ENCODE measurements at places on chromosomes 6 and 20.

DNA sequence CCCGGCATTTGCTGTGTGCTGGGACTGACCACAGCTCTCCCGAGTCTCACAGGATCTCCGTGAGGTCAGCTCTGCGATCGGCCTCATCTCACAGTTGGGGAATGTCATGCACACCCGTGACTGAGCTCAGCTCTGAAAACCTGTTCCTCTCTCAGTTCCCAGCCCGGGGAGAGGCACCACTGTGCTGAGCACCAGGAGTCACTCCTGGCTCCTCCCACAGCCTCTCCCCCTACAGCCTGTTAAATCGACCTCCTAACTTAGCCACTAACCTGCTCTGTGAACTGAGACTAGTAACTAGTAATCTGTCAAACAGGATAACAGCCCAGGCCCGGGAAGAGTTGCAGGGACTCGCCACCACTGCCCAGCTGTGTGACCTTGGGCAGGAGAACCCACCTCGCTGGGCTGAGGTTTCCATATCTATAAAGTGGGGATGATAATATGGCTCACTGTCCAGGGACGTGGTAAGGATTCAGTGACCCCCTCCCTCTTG lies 20.1 kb upstream of the NOL4L start:
- no peak for DNase-seq

DNA sequence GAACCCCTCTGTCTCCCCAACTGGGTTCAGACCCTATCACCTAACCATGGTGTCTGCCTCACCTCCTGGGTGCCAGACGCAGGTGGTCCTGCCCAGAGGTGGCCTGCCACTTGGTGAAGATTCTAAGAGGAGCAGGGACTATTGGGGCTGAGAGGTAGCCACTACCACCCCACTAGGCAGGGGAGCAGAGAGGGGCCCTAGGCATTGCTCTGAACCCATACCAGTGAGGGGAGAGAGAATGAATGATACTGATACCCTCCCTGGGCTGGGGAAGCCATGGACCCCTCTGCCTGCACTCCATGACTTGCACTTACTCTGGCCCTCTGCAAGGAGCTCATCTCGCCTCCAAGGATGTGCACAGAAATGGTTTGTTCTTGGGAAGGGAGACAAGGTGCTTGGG lies 31.7 kb upstream of the SPDEF start:
- DNase-seq, result no peak

GRCh38 chr20:50259705-50260478 lies 69.3 kb downstream of the CEBPB start:
- DNase-seq, result no peak

GRCh38 chr6:113842165-113842564 lies 15.0 kb upstream of the MARCKS start:
- DNase-seq, result no peak

DNA sequence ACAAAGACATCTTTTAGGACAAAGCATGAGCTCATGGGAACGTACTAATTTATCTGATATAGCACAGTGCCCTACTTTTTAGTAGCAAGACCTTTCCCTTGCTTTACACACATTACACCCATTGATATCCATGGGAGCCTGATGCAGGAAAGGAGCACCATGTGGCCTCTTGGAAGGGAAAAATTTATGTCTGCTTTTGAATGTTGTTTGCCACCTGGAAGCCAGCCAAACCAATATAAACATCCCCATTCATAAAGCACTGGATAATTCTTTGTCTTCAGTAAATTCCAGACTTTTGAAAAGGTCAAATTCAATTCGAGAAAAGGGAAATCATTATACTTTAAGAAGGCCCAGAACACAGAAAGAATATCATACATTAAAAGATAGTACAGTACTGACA lies 152.3 kb upstream of the BEND6 start:
- DNase-seq, result peak; percentile 59

GRCh38 chr6:125252891-125253290 lies 48.9 kb downstream of the HDDC2 start:
- DNase-seq, result no peak

DNA sequence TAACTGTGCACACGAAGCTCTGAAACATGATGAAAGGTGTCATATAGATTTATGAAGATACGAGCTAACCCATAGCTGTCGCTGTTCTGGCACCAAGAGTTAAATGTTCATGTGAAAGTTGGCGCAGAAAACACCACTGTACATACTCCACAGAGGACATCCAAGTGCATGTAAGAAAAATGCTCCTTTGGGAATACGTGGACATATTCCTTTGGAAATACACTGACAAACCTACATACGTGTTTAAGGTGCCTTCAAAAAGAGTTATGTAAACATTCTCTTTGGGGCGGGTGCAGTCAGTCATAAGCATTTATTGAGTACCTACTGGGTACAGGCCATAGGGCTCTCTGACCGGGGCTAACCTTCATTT lies 723 bp upstream of the ARID1B start:
- no peak for DNase-seq

DNA sequence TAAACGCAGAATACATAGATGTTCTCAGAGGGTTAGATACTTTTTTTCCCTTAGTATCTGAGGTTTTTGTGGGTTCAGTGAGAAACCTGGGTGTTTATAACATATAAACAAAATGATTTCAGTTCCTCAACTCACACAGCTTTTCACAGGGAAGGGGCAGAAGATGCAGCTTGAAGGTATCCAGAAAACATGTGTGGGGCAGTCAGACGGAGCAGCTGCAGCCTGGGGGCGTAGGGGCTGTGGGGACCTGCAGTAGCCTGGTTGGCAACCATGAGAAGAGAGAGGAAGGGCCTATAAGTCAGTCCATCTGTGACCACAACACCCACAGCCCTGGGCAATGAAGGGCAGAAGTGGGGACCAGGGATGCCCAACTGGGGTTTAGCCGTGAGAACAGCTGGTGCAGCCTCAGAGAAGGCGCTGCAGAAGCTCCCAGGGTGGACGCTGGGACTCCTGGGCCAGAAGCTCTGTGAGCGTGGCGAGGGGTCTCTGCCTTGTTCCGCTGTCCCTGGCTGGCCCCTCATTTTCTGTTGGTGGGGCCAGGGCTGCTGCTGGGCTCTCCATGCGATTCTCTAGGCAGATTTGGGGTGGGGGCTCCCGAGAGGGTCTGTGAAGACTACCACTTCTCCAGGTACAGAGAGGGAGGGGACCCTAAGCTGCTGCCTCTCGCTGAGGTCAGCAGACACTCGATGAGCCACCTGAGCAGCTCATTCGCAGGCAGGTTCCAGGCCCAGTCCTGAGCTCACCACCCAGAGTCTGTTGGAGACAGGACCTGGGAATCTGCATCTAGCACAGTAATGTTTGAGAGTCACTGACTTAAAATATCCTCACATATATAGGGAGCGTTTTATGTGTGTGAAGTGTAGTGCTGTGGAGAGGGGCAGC lies 181.2 kb downstream of the ZDHHC14 start:
- DNase-seq, result no peak

DNA sequence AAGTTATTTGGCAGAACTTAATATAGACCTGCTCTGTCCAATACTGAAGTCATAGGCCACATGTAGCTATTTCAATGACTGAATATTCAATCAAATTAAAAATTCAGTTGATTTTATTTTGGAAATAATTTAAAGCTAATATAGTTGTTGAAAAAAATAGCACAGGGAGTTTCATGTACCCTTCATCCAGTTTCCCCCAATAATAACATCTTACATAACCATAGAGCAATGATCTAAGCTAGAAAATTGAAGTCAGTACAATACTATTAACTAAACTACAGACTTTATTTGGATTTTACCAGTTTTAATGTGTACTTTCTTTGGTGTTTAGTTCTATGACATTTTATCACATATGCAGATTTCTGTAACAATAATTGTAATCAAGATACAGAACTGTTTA lies 212.2 kb upstream of the HDDC2 start:
- DNase-seq, result no peak

- no peak for DNase-seq
Observed at GRCh38 chr6:141532211-141532610, 600.5 kb upstream of the GJE1 start.

DNA sequence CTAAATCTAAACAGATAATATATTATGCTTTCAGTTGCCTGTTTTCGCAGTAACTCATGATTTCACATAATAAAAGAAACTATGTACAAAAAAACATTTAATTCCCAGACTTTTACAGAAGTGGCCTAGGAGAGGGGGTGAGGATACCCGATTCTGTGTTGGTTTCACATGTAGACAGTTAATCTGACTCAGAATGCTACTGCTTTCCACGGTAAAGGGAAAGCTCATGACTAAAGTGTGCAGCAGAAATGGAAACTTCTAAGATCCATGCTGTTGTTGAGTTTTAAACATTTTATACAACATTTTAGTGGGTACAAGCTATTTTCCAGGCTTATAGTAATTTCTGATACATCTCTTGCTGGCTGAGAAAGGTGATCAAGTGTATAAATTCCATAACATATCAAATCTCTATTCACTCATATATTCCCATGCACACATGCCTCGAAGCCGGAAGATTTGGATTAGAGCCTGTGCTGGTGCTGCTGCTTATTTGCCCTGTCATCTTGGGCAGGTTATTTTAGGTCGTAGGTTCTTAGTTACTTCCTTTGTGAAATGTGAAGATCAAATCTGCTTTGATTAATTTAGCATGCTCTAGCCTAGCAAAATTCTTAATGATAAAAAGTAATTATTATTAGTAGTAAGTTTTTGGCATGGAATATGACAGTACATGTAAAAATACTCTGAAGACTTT lies 896.7 kb upstream of the MAP3K7 start:
- DNase-seq, result no peak

- no peak for DNase-seq
Observed at GRCh38 chr6:136737871-136738691, 54.2 kb downstream of the MAP3K5 start.

- no peak for DNase-seq
Observed at GRCh38 chr20:55086421-55086820, 611.0 kb downstream of the DOK5 start.

- DNase-seq, result no peak
Observed at GRCh38 chr6:130055271-130055670, 36.9 kb downstream of the L3MBTL3 start.

- DNase-seq, result no peak
Observed at GRCh38 chr20:4490045-4490444, 231.7 kb upstream of the PRND start.

DNA sequence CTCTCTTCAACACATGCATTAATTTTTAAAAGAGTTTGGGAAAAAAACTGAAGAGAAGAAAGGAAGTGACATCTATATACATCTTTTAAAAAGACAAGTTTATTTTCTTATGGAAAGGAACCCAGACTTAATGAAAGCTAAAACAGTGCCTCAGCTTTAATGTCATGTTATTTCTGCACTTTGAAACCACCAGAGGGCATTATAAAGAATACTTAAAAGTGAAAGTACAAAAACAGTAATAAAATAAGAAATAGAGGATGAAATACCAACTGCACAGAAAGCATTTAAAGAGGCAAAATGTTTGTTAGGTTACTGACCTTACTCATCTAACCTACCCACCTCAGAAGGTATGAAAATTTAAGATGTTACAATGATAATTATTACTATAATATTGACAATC lies 98.8 kb downstream of the HUS1B start:
- no peak for DNase-seq

GRCh38 chr6:126180585-126180984 lies 159.3 kb upstream of the CENPW start:
- DNase-seq, result peak; percentile 62

GRCh38 chr6:142225115-142225514 lies 76.7 kb upstream of the ADGRG6 start:
- no peak for DNase-seq

- DNase-seq, result no peak
Observed at GRCh38 chr6:75946146-75946831, 126.2 kb downstream of the IMPG1 start.

GRCh38 chr6:36370638-36371037 lies 16.8 kb downstream of the ETV7 start:
- DNase-seq, result no peak

DNA sequence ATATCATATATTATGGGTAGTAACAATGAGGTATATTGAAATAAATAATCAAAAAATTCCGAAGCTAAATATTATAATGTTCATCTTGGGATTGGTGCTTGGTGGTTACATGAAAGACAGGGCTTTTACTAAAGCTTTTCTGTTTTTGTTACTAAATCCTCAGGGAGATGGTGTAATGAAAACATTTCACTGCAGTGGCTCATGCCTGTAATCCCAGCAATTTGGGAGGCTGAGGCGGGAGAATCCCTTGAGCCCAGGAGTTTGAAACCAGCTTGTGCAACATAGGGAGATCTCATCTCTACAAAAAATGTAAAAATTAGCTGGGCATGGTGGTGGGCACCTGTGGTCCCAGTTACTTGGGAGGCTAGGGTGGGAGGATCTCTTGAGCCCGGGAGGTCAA lies 42.9 kb downstream of the AFG1L start:
- no peak for DNase-seq

DNA sequence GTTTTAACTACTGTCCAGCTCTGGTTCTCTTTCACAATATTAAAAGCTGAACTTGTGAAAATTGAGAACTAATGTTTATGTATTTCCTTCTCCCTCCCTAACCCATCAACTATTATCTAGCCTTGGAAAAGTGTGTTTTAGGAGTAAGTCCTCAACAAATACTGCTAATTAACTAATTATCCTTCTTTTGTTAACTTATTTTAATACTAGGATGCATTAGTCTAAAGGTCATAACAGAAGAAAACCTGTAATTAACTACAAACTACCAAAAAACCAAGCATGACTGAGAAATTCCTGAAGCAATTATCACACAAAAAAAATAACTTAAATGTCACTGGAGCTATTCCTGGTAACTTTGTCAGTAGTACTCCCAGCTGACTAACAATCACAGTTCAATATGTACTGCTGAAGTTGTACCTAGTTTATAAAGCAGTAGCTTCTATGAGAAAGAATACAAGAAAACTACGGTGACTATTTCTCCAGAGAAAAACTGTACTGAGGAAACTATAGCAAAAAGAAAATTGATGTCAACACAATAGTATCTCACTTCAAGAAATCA lies 301.9 kb downstream of the LAMA2 start:
- no peak for DNase-seq

DNA sequence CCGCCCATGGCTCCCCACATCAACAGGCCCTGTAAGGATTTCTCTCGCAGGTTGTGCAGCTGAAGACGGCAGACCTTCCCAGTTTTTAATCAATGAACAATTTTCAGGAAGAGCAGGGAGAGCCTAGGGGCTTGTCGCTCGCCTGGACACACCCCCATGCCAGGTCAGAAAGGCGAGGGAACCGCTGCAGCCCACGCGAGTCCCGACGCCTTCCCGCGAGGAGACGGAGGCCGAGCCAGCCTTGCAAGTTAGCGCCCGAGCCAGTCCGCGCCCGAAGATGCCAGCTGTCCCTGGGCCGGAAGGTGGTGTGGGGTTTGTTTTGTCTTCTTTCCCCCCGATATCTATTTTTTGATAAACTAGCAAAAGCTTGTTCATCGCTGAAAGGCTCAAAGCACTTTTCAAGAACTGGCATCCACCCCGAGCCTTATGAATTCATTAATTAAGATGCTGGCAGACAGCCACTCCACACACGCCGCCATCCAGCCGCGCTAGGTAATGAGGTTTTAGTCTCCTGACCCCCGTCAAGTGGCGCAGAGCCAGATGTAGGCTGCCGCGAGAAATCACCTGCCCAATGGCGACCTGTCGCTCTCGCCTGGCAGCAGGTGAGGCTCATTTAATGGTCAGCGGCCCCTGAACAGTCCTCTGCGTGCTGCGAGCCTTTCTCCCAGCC lies 6.6 kb downstream of the CCDC167 start:
- no peak for DNase-seq

Data from HFF-Myc (cell line).